ENCODE measurements at places on chromosomes 7 and 10.

DNA sequence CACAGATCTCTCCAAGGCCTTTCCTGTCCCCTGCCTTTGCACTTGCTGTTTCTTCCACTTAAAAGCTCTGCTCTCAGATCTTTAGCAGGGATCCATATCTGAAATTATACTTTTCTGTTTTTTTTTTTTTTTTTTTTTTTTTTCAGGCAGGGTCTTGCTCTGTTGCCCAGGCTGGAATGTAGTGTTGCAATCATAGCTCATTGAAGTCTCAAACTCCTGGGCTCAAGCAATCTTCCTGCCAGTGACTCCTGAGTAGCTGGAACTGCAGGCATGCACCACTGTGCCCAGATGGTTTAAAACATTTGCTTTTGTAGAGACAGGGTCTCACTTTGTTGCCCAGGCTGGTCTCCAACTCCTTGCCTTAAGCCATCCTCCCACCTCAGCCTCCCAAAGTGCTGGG, 5.0 kb upstream of the TSPAN15 start:
- DNase-seq, result no peak

GRCh38 chr7:80851896-80852476, 66.9 kb downstream of the SEMA3C start:
- no peak for DNase-seq

- no peak for DNase-seq
Measured at GRCh38 chr7:73442903-73443500, 9.4 kb downstream of the FZD9 start.

DNA sequence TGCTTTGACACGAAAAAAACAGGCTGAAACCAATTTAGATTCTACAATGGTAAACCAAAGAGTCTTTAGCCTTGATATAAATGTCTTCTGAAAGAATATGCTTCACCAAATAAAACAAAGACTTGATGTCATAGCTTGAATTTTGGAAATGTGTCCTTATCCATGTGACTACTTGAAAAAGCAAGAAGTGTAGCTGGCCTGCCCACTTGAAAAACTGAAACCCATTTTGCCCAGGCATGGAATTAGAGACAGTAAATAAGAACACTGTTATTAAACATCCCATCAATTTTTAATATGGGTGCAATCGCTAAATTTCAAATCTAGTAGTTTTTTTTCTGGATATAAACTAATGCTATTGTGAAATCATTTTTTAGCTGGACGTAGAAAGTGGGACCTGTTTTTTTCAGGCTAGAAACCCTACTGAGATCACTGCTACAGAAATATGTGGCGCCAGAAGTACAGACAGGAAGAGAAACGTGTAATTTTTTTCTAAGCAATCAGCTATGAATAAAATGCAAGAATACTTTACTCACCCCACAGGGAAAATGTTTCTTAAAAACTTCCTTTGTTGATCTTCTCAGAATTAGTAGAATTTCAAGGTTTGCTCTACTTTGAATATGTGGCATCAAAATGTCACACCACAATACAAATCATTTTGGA, 56.7 kb downstream of the PIP4K2A start:
- DNase-seq, result no peak

- DNase-seq, result no peak
Measured at GRCh38 chr7:24882989-24883621, 96.9 kb downstream of the OSBPL3 start.

- DNase-seq, result no peak
Measured at GRCh38 chr7:123314886-123315285, 115.1 kb upstream of the SLC13A1 start.

DNA sequence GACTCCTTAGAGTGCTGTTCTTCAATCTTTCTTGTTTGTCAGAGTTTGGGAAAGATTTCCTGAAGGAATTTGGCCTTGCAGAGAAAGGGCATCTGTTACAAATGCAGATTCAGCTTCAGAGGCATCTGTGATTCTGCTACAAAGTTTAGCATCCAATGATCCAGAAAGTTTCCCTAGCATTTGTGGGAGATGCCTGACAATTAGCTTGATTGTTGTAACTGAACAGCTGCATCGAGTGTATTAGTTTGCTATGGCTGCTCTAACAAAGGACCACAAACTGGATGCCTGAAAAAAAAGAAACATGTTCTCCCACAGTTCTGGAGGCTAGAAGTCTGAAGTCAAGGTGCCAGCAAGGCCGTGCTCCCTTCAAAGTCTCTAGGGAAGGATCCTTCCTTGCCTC, 365.1 kb downstream of the GRID1 start:
- no peak for DNase-seq

DNA sequence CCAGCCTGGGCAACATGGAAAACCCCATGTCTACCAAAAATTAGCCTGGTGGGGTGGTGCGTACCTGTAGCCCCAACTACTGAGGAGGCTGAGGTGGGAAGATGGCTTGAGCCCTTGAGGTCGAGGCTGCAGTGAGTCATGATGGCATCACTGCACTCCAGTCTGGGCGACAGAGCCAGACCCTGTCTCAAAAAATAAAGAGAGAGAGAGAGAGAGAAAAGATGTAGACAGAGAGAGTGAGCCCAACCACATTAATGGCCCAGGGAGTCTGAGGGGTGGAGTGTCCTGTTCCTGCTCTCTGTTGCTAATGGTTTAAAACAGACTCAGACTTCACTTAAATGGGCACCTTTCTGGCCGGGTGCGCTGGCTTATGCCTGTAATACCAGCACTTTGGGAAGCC, 455.7 kb upstream of the GALNT17 start:
- no peak for DNase-seq

DNA sequence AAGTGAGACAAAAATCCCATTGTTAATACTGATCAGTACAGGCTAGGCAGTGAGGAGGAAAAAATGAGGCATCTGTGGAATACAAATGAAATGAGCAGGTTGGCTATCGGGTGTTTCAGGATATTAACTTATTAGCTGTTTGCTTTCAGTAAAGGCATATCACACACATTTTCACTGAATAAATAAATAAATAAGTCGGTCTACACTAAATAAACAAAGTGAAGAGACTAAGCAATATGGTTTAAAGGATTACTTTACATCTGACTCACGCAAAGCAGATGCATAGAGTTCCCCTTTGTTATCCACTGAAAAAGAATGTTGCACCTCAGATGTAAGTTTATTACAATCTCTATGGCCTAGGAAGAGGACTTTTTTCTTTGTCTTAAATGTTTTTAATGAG, 6.3 kb upstream of the SEMA3A start:
- DNase-seq, result no peak

GRCh38 chr7:46630031-46630430, 709.0 kb upstream of the IGFBP3 start:
- DNase-seq, result no peak

GRCh38 chr10:111273635-111274034, 196.8 kb downstream of the ADRA2A start:
- no peak for DNase-seq

DNA sequence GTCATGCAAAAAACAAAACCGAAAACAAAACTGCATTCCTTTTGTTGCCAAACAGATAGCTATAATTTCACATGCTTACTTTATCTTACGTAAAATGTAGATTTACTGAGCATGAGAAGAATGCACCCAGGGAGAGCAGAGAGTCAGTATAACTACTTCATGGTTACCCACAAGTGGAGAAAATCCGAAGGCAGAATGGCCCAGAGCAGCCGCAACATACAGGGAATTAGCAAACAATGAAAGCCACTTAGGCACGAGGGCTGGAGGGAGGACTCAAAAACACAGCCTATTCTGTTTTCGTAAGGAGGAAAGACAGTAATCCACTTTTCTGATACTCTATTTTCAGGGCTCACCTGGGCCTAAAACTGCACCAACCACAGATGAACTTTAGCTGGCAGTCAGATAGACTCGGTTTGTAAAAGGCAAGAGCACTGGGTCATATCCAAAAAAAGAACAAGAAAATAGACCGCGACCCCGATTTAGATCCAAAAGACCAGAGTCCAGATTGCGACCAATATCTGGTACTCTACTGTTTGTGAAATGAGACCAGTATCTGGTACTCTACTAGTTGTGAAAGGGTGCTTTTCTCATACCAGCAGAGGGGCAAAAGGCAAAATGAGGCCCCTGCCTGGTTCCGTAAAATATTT, 1.3 kb downstream of the ITPRIP start:
- no peak for DNase-seq

DNA sequence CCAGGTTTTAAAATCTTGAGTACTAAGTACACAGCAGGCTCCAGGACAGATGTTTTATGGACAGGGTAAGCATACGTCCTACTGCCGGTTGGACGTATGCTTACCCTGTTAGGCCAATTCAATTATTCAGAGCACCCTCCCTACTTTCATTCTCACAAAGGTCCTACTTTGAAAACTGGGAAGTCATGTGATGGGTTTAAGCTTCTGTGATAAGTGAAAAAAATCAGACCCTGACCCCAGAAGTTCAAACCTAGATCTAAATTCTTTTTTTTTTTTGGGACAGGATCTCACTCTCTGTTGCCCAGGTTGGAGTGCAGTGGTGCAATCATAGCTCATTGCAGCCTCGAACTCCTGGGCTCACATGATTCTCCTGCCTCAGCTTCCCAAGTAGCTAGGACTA, 55.2 kb downstream of the HIPK2 start:
- no peak for DNase-seq

GRCh38 chr10:75887992-75888680, 456.7 kb downstream of the LRMDA start:
- DNase-seq, result no peak
